Hippocampal formation (tissue), 2 donors: ENCODE measurements at places on chromosomes 4 and X.

DNA sequence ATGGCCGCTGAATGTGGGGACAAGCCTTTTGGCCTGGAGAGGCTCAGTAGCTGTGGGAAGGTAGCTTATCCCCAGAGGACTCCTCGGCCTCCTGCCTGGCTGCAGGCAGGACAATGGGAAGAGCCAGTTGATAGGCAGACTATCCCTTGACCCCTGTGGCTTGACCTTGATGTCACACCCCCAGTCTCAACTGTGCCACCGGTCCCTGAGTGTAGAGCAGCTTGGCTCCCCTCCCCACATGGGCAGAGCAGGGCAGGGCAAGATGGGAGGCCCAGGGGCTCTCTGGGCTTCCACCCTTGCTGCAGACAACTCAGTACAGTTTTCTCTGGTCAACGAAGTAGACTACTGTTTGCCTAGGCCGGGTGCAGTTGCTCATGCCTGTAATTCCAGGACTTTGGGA, 25.7 kb downstream of the SYAP1 start:
- DNase-seq, result no peak

GRCh38 chr4:1027915-1028238, 16.5 kb downstream of the FGFRL1 start:
- DNase-seq, result no peak

- no peak for DNase-seq
Measured at GRCh38 chrX:124212622-124213021, 119.8 kb upstream of the TEX13D start.

GRCh38 chr4:66097218-66097617, 426.9 kb upstream of the EPHA5 start:
- no peak for DNase-seq
